ENCODE measurements at places on chromosomes 7 and 10.

DNA sequence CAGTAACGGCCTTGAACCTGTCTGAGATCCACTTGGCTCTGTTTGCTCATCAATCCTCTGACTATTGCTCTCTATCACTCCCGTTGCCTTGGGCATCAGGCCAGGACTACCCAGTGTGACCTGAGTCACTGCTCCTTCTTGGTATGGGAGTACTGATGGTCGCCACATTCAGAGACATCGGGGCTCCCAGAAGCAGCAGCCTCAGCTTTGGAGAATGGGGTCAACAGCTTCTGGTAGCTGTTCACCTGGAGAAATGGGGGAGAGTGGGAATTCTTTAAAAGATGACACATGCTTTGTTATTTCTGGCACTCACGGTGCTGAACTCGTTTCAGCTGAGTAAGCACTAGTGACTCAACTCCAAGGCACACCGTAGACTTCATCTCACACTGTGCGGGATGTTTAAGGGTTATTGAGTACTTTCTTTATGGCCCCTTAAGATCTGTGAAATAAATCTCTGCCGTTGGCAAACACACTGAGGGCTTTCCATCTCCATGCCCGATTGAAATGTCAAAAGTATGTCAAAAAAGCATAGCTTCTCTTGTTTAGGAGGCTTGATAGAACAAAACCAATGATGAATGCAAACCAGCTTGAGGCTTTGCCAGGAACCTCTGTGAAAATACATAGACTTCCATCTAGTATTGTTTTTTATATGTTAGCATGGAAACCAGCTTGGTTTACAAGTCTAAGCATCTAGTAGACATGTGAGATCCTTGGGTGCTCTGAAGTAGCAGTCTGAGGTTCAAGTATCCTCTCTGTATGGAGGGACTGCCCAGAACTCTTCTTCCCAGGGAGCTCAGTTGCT is 333.1 kb downstream of the CXCL12 start:
- no peak for DNase-seq

GRCh38 chr7:79060498-79060897 is 393.0 kb downstream of the MAGI2 start:
- no peak for DNase-seq

- peak; percentile 64 for DNase-seq
Observed at GRCh38 chr10:125160856-125161706, 718 bp upstream of the CTBP2 start.

DNA sequence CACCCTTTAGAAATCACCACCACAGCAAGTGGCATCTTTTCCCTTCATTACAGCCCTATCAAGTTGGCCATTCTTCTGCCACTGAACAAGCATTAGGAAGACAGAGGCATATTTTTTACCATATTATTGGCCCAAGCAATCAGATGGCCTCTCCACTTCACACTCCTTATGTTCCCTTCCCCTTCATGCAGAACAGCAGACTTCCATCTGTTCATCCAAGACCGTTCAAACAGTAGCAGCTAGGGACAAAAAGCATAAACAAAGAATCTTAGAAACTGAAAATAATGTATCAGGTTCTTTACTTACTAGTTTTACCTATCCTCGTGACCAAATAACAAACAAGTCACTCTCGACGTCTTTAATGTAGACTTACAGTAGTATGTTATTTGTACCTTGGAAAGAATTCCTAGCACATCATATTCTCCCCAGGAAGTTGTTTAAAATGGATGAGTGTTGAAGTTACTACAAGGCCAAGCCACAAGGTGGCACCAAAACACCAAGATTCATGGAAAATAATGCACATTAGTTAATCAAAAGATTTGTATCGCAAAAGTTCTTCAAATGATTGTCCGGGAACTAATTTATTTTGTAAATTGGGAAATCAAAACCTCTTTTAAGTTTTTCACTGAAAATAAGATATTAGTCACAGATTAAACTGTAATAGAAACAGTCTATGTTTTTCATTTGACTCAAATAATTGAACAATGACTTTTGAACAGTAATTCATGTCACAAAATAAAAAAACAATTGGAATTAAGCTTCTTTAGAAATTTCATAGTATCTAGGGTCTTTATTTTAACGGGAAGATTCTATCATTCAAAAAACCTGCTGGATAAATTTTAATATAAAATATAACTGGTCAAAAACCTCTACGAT is 112.1 kb downstream of the VPS41 start:
- DNase-seq = peak; percentile 53

- DNase-seq = no peak
Observed at GRCh38 chr7:105638334-105638733, 57.0 kb upstream of the EFCAB10 start.

GRCh38 chr10:124025660-124026588 is 67.5 kb downstream of the CHST15 start:
- DNase-seq = no peak

GRCh38 chr10:63365976-63366765 is 99.6 kb downstream of the JMJD1C start:
- DNase-seq = no peak

DNA sequence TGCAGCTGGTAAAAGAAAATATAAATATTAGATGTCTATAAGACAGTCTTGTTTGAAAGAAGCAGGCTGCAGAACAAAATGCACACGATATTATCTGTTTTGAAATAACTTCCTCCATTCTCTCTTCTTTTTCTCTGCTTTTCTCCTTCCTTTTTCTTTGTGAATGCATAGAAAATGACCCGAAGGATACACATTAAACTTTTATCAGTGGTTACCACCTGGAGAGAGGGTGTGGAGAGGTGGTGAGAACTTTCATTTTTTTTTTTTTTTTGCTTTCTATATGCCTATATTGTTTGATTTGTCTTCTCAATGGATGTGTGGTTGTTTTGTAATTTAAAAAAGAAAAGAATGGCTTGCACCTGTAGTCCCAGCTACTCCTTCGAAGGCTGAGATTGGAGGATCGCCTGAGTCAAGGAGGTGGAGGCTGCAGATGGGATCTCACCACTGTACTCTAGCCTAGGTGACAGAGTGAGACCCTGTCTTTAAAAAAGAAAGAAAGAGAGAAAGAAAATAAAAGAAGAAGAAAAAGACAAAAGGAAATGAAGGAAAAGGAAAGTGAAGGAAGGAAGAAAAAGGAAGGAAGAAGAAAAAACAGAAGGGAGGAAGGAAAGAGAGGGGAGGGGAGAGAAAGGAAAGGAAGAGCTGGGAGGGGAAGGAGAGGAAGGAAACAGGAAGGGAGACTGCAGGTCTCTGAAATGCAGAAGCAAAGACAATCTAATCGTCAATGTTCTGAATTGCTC is 64.4 kb downstream of the SAMD9 start:
- DNase-seq = no peak

- no peak for DNase-seq
Observed at GRCh38 chr10:117254774-117255735, 14.1 kb downstream of the SLC18A2 start.

DNA sequence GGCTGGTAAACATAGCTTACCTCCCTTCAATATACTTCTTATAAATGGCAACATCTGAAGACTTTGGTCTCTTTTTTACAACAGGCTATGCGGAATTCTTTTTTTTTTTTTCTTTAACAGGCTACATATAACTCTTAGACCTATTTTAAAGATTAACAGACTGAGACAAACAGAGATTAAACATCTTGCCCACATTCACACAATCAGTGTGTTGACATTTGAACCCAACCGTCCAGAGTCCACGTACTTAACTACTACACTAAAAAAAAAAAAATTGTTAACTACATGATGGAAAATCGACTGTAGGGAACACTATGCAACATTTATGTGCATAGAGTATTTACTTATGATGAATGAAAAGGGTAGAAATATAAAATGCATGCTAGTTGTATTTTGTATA is 298.5 kb downstream of the ELMO1 start:
- DNase-seq = no peak

DNA sequence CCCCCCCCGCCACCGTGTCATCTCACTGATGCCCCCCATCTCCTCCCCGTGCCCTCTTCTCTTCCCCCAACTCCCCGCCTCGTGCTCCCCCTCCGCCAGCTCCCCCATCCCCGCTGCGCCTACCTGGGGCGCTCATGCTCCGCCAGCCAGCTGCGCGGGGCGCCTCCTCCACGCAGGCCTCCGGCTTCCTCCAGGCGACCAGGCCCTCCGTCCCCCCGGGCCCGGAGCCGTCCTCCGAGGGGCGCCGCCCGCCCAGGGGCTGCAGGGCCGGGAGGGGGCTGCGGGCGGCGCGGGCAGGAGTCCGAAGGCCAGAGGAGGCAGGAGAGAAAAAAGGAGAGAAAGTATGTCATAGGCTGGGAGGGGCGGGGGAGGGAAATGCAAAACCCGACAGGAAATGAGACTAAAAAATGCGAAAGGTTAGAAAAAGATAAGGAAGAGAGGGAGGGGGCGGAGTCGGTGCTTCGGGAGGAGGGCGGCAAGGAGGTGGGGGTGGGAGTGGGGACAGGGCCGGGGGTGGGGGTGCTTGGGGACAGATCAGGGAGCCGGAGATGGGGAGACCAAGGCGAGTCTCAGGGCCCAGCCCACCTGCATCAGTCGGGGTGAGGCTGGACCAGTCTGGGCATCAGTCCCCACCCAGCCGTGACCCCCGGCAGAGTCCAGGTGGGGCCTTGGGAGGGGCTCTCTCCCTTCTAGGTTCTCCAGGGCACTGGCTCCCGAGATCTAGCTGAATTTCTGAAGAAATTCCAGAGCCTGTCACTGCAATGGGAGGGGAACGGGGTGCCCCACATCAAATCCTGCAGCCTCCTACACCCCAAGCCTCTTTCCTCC is at the start of gene CARD11:
Gene CARD11, minus strand, starts transcription at position 324 of the 828 bp plus-strand sequence. CDS start 85,361 bp downstream, outside the sequence.
- DNase-seq = no peak

DNA sequence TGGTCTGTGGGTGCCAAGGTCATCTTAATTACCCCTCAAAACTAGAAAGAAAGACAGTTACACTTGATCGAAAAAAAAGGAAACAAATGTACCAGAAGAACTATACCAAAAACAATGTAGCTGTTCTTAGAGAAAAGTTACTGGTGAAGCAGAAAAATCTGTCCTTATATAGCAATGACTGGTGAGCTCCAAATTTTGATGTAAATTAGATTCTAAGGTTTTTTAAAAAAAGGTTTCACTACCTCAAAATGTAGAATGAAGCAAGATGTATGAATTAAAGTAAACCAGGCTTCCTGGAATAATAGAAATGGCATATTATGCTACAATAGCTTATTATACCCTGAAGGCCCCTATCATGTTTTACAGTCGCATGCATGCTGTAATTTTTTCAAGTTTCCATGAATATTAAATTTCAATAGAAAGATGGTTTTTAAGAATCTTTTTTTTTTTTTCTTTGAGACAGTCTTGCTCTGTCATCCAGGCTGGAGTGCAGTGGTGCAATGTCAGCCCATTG is 28.4 kb upstream of the FKBP9 start:
- DNase-seq = no peak

- no peak for DNase-seq
Observed at GRCh38 chr7:69696054-69696591, 97.8 kb downstream of the AUTS2 start.

- DNase-seq = peak; percentile 53
Observed at GRCh38 chr7:135743907-135744731, 4.5 kb downstream of the FAM180A start.

DNA sequence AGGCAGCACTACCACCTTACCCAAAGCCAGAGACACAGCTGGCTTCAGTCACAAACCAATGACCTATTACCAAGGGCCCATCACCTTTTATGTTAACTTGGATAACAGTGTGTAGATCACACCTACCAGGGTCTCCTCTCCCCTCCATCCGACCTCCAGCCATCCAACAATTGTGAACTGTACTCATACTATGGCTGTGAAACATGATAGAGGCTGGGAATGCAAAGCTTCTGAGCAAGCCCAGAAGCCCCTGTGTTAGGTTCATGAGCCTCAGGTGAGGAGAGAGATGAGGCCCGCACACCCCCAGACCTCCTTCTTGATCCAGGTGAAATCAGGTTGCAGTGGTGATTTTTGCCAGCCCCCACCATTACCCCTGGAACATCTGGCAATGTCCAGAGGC is 47.7 kb downstream of the PNLIPRP2 start:
- DNase-seq = no peak

DNA sequence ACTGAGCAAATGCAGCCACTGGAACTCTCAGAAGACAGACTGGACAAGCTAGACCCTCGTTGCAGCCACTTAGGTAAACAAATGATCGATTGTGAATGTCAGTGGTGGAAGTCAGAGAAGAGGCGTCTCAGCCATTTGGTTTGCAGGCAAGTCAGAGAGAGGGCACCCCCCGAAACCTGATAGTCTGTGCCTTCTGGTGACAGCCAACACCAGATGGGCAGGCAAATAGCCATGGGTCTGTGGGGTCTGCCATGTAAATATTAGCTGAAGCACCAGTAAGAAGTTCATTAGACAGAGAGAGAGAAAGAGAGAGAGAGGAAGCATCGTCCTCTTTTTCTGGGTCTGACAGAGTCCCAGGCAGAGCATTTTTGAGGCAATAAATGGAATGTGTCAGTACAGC is 5.4 kb downstream of the PPP1R17 start:
- no peak for DNase-seq

GRCh38 chr10:113679463-113680189 is at the start of gene CASP7:
TSS of gene CASP7 (plus strand) at chr10:113679912. CDS start at chr10:113697494, 17,582 bp downstream.
- peak; percentile 21 for DNase-seq

DNA sequence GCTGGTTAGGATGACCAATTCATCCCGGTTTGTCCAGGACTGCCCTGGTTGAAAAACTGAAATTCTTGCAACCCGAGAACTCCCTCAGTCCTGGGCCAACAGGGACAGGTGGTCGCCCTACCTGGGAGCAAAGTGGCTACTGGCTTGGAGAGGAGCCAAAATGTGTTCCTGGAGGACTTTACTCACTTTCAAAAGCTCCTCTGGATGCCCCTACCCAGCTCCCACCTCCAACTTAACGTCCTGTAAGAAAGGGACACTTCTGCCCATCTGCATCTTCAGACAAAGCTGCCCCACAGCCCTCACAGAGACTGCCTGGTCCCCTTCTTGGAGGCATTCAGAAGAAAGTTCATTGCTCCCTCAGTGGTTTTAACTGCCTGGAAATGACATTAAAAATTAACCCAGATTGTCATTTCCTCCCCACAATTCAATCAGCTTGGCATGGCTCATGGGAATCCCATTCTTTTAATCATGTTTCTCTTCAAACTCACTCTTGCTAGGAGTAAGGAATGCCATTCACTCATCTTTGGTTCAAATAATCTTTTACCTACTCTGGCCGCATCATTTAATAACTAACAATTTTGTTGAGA is 24.0 kb upstream of the HSPA12A start:
- DNase-seq = no peak

GRCh38 chr10:60974463-60975149 is 30.6 kb upstream of the RHOBTB1 start:
- DNase-seq = no peak

- no peak for DNase-seq
Observed at GRCh38 chr7:101563198-101563901, 65.7 kb downstream of the MYL10 start.

GRCh38 chr7:127792528-127793342 is 140.7 kb downstream of the SND1 start:
- no peak for DNase-seq
